Stimulated activated CD4-positive, alpha-beta T cell treated with anti-CD3 and anti-CD28 coated beads, Interleukin-1b, Interleukin-23, amount 100 ng/mL, for 1 hour (primary cell): ENCODE measurements at places on chromosomes 7 and 10.

GRCh38 chr10:34654211-34654610 is 160.9 kb downstream of the PARD3 start:
- DNase-seq: no peak

DNA sequence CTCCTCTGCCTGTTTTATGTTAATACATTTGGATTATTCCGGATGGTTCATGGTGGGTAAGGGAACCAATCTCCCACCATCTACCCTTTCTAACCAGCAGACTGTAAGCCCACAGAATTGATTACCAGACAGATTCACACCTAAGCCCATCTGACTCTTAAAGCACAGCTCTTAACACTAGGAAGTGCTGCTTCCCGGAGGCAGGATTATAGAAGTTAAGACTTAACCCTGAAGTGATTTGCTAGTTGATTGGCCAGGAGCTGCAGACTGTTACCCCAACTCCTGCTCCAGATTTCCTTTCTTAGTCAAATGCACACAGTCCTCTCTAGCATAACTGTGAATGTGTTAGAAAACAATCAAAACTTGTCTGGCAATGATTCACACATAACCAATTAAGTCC is 221.7 kb downstream of the CDK14 start:
- no peak for DNase-seq

- no peak for DNase-seq
Measured at GRCh38 chr7:71560354-71560995, 428.5 kb downstream of the GALNT17 start.

DNA sequence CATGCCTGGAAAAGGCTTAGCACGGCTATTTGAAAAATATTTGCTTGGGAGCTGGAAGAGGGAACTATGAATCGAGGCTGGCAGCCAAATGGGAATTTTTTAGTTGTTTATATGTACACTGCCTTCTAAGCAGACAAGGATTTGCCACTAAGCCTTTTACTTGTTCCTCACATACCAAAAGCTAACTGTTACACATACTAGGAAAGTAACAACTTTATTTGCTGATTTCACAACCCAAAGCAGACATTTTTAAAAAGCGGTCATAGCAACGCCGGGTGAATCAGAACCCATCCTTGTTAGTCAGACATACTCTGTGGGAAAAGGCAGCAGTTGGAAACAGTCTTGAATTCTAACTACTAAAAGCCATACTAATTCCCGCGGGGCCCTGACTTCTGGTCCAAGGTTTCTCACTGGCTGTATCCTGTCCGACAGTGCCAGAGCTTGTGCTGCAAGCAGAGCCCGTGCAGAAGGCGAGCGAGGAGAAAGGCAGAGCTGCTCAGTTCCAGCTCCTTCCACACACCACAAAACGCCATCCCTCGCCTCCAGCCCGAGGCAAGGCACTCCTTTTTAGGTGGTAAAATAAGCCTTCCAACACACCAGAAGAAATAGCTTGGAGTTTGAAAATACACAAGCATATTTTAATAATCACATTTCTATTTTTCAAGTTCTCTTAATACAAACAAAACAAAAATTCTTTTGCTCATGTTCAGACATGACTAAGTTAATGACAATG is 89.2 kb downstream of the RNF216 start:
- DNase-seq: no peak

GRCh38 chr7:25360451-25360850 is 132.2 kb upstream of the NPVF start:
- DNase-seq: no peak

DNA sequence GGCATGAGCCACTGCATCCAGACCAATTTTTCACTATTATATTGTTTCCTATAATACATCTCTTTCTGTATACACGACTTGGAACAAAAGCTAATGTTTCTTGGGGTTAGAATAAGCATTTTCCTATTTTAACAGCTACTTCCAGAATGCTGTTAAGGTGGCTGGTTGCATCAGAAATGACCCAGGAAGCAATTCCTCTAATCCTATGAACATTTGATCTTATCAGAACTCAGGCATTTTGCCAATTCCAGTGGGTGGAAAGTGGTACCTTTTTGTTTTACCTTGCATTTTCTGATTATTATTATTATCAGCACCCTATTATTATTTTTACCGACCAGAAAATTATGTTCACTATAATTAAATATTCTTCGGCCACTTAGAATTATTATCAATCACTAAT is 73.3 kb downstream of the NDUFB2 start:
- DNase-seq: no peak

- DNase-seq: no peak
Measured at GRCh38 chr10:44195112-44196007, 189.5 kb downstream of the CXCL12 start.

DNA sequence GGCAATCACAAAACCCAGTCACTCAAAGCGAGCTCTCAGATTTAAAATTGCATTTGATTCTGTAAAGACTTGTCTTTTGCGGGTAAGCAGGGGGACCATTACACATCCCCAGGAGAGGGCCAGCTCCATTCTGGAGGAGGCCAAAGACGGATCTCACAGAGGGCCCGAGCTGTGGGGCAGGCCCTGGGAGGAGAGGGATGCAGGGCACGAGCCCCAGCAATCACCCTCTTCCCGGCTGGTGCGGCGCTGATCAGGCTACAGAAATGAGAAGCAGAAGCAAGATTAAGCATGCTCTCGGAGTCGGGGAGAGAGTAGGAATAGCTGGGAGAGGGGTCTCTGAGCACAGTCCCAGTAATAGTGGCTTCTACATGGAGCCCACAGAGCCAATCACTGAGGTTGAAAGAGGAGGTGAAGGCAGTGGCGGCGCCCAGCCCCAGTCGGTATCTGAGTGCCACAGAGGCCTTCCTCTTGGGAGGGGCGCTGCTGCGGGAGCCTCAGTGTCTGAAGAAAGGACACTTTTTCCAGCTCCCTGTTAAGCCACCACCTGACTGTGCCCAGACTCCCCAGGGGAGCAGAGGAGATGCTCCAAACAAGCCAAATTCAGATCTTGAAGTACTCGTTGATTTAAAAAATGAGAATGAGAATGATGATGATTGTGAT is 7.1 kb downstream of the CXCL12 start:
- DNase-seq: no peak

GRCh38 chr10:79149662-79150443 is 81.1 kb downstream of the ZMIZ1 start:
- DNase-seq: no peak

DNA sequence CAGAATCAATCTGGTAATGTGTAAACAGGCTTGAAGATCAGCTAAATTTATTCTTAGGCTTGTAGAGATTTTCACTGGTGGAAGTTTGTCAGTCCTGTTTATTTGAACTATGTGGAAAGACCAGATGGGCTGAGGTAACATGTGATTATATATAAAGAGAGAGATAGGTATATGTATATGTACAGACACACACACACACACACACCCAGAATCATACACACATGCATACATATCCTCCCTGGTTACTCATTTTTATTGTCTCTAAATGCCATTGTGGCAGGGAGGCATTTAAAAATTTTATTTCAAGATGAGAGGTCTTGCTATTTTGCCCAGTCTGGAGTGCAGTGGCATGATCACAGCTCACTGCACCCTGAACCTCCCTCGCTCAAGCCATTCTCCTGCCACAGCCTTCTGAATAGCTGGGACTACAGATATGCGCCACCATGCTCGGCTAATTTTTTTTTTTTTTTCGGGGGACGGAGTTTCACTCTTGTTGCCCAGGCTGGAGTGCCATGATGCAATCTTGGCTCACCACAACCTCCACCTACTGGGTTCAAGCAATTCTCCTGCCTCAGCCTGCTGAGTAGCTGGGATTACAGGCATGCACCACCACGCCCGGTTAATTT is 78.1 kb upstream of the CYTH3 start:
- DNase-seq: no peak

DNA sequence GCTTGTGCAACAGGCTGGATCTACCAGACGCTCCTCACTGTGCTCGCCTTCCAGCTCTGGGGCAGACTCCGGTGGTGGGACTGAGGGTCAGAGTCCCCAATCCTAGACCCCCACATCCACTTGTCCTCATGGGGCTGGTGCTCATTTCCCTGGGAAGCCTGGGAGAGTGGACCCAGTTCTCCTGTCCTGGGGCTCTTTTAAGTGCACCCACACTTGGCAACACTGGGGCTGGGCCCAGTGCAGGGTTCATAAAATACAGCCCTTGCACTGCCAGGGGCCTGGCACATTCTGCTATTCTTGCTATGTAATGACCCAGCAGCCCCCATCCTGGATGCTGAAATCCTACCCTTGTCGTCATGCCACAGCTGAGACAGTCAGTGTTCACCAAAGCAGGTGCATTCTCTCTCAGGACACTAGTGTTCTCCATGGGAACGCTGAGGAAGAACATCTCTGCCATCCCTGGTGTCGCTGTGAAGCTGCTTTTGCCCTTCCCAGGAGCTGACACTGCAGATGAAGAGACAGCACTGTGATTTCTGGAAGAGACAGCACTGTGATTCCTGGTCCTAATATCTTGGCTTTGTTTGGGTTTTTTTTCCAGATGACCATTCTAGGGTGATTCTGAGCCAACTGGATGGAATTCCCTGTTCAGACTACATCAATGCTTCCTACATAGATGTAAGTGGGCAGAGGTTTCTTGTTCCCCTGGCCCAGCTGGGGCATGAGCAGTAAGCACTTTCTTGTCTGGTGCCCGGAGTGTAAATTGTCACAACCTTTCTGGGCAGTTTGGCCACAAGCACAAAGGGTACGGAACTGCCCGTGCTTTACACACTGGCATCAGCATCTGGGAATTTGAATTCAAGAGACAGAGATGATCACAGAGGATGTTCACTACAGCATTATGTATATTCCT is 65.6 kb downstream of the MKI67 start:
- DNase-seq: no peak

DNA sequence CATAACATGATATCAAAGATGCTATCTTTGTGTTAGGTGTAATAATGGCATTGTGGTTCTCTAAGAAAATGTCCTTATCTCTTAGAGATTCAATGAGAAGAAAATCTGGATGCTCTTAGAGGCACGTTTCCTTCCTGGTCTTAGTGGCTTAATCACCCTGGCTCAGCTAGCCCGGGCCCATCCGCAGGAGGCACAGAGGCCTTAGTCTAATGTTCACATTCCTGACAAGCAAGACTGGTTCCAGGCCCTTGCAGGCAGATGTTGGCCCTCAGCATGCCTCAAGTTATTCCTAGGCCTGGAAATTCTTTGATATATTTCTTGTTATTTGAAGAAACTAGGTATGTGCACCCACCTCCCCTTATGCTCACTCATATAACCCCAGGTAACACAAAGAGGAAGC is 357.6 kb downstream of the SFMBT2 start:
- no peak for DNase-seq
